ENCODE measurements at places on chromosomes 7 and 10.

DNA sequence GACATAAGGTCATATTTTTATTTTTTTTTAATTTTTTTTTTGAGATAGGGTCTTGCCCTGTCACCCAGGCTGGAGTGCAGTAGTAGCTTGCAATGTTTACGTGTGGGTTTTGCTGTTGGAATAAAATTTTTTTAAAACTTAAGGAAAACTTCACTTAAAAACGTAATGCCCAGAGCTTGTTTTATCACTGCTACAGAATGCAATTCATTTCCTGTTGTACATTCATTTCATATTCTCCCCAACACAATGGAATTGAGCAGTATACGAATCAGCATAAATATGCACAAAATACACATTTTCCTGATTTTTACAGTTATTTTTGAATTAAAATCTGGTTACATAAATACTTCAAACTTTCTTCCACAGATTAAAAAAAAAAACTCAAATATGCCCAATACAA lies 40.3 kb downstream of the RSU1 start:
- no peak for DNase-seq

DNA sequence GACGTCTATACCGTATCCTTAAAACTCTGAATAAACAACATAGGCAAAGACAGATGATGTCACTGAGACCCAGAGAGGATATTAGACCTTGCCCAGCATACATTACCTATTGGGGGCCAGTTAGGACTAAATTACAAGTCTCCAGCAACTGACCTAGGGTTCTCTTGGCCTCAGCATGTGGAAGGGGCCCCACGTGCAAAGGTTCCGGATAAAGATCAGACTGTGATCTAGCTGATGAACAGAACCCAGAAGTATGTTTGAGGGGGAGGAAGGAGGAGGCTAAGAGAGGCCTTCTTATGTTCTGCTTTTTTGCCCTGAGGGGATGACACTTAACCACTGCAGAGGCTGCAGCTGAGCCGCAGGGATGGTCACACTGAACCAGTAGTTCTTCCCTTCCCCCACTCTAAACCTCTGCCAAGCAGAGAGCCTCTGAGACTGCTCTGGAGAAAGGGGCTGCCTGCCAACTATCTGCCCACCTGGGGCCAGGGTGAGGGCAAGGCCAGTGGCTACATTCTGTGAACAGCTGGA lies 24.0 kb upstream of the KMT2C start:
- no peak for DNase-seq

- DNase-seq = no peak
Measured at GRCh38 chr7:157495594-157495993, 158.8 kb downstream of the DNAJB6 start.

GRCh38 chr7:5276611-5277010 lies 6.1 kb upstream of the SLC29A4 start:
- no peak for DNase-seq

DNA sequence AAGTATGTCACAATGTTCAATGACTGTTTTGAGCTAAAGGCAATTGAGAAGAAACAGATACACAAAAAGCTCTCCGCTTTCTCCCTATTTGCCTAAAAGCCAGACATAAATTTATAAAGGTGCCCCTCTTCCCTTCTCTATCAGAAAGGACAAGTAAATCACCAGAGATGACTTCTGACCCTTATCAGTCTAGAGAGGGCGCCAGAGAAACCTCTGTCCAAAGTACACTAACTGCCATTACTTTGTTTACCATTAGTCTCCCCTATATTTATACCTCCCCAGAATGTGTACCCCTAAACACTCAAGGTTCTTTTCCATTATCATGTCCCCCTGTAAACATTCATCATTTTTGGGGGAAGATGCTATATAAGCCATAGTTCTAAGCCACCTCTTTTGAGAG lies 49.3 kb downstream of the TPK1 start:
- DNase-seq = no peak

GRCh38 chr7:157293413-157293788 lies 43.4 kb upstream of the DNAJB6 start:
- no peak for DNase-seq

DNA sequence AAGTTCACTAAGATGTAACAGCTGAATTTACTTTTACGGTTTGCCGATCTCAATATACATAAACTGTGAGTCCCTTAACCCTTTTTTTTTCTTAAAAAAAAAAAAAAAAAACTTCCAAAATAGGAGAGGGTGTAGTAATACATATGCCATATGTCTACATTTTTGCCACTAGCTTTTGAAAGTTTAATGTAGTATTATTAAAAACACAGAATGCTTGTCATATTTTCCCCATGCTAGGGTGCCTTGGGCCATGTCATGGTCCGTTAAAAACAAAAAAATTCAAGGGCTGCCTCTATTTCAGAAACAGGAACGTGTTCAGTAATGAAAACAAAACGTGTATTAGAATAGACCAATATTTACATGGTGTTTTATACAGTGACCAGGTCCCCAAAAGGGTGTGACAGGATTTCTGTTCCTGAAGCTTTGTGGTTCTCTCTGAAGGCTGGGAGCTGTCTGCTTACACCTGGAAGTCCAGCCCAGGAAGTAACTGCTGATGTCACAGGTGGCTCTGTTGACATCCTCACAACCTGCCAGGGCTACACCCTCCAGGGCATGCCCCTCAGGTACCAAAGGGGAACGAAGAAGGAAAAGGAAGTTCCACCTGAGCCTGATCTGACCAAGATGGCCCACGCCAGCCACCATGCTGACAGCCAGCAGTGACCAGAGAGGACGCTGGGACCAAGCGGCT lies 79.0 kb downstream of the COBL start:
- DNase-seq = no peak

GRCh38 chr7:48781752-48782151 lies 142.6 kb upstream of the CDC14C start:
- DNase-seq = no peak

GRCh38 chr7:157234271-157234670 lies 95.5 kb downstream of the UBE3C start:
- DNase-seq = no peak

- peak; percentile 1 for DNase-seq
Measured at GRCh38 chr7:98733036-98733435, 116.0 kb downstream of the NPTX2 start.

- no peak for DNase-seq
Measured at GRCh38 chr10:103199488-103199887, 6.4 kb upstream of the NT5C2 start.

GRCh38 chr10:31358688-31359330 lies 39.8 kb downstream of the ZEB1 start:
- DNase-seq = no peak

GRCh38 chr10:84397735-84398144 lies 69.4 kb downstream of the CCSER2 start:
- no peak for DNase-seq

DNA sequence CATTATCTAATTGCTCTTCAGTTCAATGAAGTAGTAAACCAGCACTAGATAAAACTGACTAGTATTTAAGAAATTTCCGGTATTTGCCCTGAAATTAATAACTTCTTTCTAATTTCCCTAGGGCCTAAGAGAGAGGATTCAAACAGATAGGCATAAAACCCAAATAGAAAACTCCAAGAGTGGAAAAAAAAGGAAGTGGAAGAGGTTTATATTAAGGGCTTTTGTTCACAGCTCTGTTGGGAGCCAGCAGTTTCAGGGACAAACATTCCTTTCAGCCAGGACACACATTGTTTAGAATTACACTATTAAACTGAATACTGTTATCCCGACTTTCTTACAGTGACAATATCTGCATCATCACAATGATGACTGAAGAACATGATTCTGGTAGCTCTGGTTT lies 3.6 kb downstream of the ODAD2 start:
- DNase-seq = no peak

GRCh38 chr10:80414142-80414895 lies 6.0 kb downstream of the PRXL2A start:
- no peak for DNase-seq

- no peak for DNase-seq
Measured at GRCh38 chr7:69773535-69774225, 175.4 kb downstream of the AUTS2 start.
